ENCODE measurements at places on chromosomes 2 and 18. TPM values are rescaled to one million over a fixed set of nuclear protein-coding genes. Genes with fewer than 3 reads are reported as not detected.

GKN1 gene
- polyA plus RNA-seq = not detected

DNA sequence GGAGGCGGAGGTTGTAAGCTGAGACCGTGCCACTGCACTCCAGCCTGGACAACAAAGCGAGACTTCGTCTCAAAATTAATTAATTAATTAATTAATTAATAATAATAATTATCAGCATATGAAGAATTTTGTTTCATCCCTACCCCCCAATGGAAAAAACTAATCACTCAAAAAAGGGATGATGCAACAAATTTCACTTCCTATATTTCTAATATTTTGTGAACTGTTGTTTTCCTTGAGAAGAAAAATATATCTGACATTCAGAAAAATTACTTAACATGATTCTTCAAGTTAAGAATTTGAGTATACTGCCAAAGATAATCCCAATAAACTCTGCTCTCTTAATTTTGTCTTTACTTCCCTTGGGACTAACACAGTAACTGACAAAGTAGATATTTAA, 28.1 kb downstream of the EXOC6B start:
- no peak overlapping the region for H3K4me3 ChIP-seq
- no peak for DNase-seq
- no peak overlapping the region for H3K27ac ChIP-seq
- peaks cover 5% of the 10 kb centered on the region for H3K4me1 ChIP-seq

- DNase-seq = no peak
- no peaks in the 10 kb centered on the region for H3K4me1 ChIP-seq
- no peaks in the 10 kb centered on the region for H3K27me3 ChIP-seq
- no peak overlapping the region for H3K27ac ChIP-seq
- H3K4me3 ChIP-seq = no peak overlapping the region
These were observed 190.4 kb downstream of the MC4R start for GRCh38 chr18:60182223-60182622.

NT5C1B gene
- polyA plus RNA-seq = 0.61 TPM

DNA sequence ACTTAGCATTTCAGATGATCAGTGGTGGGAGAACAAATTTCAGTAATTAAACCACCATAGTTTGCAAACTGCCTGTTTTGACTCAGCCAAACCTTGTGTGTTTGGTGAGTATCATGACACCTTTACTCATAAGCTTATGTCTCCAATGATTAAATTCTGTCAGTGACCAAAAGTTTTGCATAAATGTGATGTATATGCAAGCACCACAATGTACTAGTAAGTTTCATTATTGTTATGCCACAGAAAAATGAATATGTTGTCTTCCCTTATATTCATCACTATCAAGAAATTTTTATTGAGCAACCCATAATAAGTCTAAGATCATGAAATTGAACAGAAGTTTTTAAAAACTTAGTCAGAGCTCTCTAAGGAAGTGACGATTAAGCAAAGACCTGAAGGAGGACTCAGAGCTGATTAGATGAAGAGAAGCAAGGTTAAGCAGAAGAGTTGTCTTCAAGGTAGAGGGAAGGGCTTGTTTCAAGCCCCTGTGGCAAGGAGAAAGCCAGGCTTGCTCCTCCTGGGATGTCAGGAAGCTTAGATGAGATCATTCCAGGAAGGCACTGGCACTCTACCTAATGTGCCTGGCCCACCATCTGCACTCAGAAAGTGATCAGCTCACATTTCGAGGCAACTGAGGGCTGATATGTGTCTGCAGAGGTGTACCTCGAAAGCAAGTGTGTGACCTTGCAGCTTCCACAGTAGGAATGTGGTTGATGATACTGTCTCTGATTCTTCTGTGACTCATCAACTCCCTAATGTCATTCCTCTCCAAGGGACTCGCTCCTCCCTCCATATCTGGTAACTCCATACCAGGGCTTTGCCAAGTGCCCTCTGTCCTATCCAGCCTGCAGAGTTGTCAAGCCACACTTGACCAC, 54.7 kb downstream of the KCTD18 start:
- no peak overlapping the region for H3K27ac ChIP-seq
- H3K36me3 ChIP-seq = no peaks in the 10 kb centered on the region
- no peaks in the 10 kb centered on the region for H3K4me1 ChIP-seq
- H3K4me3 ChIP-seq = no peak overlapping the region
- DNase-seq = no peak
- H3K27me3 ChIP-seq = no peaks in the 10 kb centered on the region

GRCh38 chr18:24470022-24470618, 9.7 kb downstream of the HRH4 start:
- H3K27me3 ChIP-seq = peaks cover 4% of the 10 kb centered on the region
- no peak overlapping the region for H3K4me3 ChIP-seq
- no peaks in the 10 kb centered on the region for H3K4me1 ChIP-seq
- H3K27ac ChIP-seq = no peak overlapping the region

DNA sequence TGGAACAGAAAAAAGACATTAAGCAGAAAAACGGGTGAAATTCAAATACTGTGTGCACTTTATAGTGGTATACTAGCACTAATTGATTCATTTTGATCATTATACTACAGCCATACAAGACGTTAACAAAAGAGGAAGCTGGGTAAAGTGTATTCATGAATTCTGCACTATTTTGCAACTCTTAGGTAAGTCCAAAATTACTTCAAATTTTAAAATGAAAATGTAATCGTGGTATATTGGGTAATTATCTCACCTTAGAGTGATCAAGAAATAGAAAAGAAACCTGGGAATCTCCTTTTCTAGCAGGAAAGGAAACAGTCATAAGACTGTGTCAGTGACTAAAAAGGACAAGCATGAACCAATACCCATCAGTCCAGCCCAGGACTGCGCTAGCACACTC, 5.4 kb downstream of the TGFBRAP1 start:
- peaks cover 10% of the 10 kb centered on the region for H3K27me3 ChIP-seq
- no peak for DNase-seq
- peaks cover 34% of the 10 kb centered on the region for H3K4me1 ChIP-seq
- no peak overlapping the region for H3K27ac ChIP-seq
- no peak overlapping the region for H3K4me3 ChIP-seq
- H3K36me3 ChIP-seq = no peaks in the 10 kb centered on the region

ERICH2 gene
- not detected for polyA plus RNA-seq

- H3K36me3 ChIP-seq = no peaks in the 10 kb centered on the region
- peaks cover 6% of the 10 kb centered on the region for H3K27me3 ChIP-seq
These were observed 14.0 kb downstream of the ALPG start for GRCh38 chr2:232420463-232421188.

DNA sequence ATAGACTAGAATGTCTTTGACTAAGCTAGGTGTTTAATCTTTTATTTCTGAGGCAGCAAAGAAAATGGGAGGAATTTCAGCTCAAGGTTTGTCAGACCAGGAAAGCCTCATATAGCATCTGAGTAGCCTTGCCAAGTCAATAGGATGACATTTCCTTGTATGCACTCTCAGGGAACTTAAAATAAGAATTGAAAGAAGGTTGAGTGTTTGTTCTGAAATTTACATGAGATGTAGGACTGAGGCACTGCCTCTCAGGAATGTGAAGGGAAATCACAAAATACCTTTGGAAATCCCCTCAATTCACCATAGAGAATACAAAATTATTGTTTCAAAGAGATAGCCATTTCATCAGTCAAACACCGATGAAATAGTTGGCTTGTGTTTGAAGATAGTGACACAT, 392.0 kb upstream of the NRP2 start:
- no peaks in the 10 kb centered on the region for H3K4me1 ChIP-seq
- no peaks in the 10 kb centered on the region for H3K36me3 ChIP-seq

DNA sequence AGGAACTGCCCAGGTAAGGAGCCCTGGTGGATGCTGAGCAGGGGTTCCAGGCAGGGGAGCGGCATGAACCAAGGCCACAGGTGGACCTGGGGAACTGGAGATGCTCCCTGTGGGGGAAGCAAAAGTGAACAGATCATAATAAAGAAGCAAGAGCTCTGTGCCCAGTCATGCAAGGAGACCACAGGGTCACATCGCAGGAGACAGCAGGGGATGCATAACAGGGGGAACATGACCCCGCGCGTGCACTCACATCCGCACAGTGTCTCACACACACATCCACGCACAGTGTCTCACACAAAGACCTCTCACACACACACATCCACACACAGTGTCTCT, 473.3 kb upstream of the HS6ST1 start:
- no peak overlapping the region for H3K27ac ChIP-seq
- H3K4me3 ChIP-seq = no peak overlapping the region
- no peaks in the 10 kb centered on the region for H3K36me3 ChIP-seq
- DNase-seq = no peak

- H3K27me3 ChIP-seq = no peaks in the 10 kb centered on the region
- H3K4me1 ChIP-seq = peaks cover 79% of the 10 kb centered on the region
- H3K4me3 ChIP-seq = no peak overlapping the region
- H3K36me3 ChIP-seq = peaks cover 9% of the 10 kb centered on the region
These were observed 11.6 kb downstream of the RAB12 start for GRCh38 chr18:8620845-8621244.

GRCh38 chr18:78856569-78857313, 122.9 kb upstream of the SALL3 start:
- H3K27me3 ChIP-seq = no peaks in the 10 kb centered on the region
- H3K4me3 ChIP-seq = no peak overlapping the region
- H3K4me1 ChIP-seq = no peaks in the 10 kb centered on the region

DNA sequence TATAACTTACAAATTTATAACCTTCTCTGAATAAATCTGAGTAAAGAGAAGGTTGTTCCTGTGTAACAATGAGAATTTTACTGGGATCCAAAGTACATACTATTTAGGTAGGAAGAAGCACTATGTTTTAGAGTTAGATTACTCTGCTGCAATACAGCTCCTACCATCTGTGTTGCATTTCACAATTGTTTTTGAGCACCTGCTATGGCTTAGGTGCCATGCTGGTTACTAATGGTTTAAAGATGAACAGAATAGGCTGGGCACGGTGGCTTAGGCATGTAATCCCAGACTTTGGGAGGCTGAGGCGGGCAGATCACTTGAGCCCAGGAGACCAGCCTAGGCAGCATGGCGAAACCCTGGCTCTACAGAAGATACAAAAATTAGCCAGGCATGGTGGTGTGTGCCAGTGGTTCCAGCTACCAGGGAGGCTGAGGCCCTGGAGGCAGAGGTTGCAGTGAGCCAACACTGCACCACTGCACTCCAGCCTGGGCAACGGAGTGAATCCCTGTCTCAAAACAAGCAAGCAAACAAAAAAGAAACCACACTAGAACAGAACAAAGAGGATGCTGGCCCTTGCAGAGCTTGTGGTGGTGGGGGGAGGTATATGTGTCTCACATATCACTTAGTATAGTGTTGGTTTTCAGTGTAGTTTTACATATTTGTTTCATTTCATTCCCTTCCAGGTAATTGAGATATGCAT, 56.7 kb downstream of the SPTBN1 start:
- DNase-seq = no peak
- no peak overlapping the region for H3K4me3 ChIP-seq
- H3K27me3 ChIP-seq = peaks cover 3% of the 10 kb centered on the region
- no peaks in the 10 kb centered on the region for H3K4me1 ChIP-seq

DNA sequence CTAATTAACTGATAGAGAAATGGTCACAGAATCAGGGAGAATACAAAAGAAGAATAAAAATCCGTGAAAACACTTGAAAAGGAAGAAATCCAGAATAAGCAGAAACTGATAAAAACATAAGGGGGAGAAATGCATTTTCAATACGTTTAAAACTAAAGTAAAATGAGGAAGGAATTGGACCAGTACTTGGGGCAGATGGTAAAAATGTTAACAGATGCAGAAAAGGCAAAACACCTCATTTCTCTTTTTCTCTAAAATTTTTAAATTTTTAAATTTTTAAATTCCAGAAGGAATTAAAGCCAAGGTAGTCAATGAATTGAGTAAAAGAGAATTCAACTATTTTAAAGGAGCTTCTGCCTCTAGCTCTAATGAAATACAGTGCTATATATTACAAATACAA, 353.9 kb downstream of the METTL4 start:
- H3K4me3 ChIP-seq = no peak overlapping the region
- H3K36me3 ChIP-seq = no peaks in the 10 kb centered on the region
- H3K27me3 ChIP-seq = peaks cover 6% of the 10 kb centered on the region
- no peak overlapping the region for H3K27ac ChIP-seq
- no peaks in the 10 kb centered on the region for H3K4me1 ChIP-seq

ARHGAP28 gene
- polyA plus RNA-seq = not detected

LOXHD1 gene
- polyA plus RNA-seq = not detected

- no peak for DNase-seq
- no peaks in the 10 kb centered on the region for H3K36me3 ChIP-seq
- H3K4me1 ChIP-seq = no peaks in the 10 kb centered on the region
These were observed 430.2 kb downstream of the MEIS1 start for GRCh38 chr2:66865161-66865560.

ITGAV gene
- polyA plus RNA-seq = 3.3 TPM

GRCh38 chr2:240745456-240745855, 53.8 kb downstream of the AQP12A start:
- H3K4me3 ChIP-seq = no peak overlapping the region
- no peaks in the 10 kb centered on the region for H3K36me3 ChIP-seq
- no peak for DNase-seq
- no peak overlapping the region for H3K27ac ChIP-seq

GRCh38 chr2:67896476-67896875, 166.3 kb downstream of the C1D start:
- no peaks in the 10 kb centered on the region for H3K27me3 ChIP-seq
- H3K4me1 ChIP-seq = no peaks in the 10 kb centered on the region
- H3K36me3 ChIP-seq = no peaks in the 10 kb centered on the region
- H3K27ac ChIP-seq = no peak overlapping the region
- no peak for DNase-seq

CASP8 gene
- 20.2 TPM for polyA plus RNA-seq

ASB18 gene
- not detected for polyA plus RNA-seq

DNA sequence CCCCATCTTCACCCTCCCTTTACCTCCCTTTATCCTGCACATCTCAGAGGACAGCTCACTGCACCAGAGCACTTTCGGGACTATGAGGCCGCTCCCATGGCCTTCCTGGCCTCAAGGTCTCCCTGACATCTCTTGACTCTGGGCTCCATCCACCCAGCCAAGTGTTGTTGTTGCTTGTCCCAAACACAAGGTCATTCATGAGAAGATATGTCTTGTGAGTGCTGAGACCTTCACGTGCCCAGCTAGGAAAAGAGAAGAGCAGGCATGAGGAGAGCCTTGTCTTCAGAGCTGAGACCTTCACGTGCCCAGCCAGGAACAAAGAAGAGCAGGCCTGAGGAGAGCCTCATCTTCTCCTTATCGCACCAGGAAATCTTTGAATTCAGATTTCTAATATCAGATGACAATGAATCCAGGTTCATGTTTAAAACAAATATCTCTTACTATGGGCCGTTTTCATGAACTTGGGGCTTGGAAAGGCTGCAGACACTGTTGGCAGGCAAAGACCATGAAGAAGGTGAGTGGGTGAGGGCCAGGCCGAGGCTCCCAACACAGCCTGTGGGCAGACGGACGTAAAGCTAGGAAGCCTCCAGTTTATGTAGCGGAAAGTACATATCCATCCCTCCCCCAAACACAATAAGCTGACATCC, 256.1 kb downstream of the NDUFA10 start:
- peaks cover 4% of the 10 kb centered on the region for H3K27me3 ChIP-seq
- H3K36me3 ChIP-seq = no peaks in the 10 kb centered on the region
- no peak for DNase-seq
- no peaks in the 10 kb centered on the region for H3K4me1 ChIP-seq
- H3K4me3 ChIP-seq = no peak overlapping the region

CTDSP1 gene
- polyA plus RNA-seq = 43.7 TPM

GRCh38 chr2:11771971-11772615, 25.7 kb downstream of the LPIN1 start:
- no peaks in the 10 kb centered on the region for H3K27me3 ChIP-seq
- H3K4me3 ChIP-seq = no peak overlapping the region
- DNase-seq = no peak
- peak overlapping the region; percentile 19 for H3K27ac ChIP-seq
- peaks cover 28% of the 10 kb centered on the region for H3K4me1 ChIP-seq
- H3K36me3 ChIP-seq = peaks cover 34% of the 10 kb centered on the region

GRCh38 chr2:126935774-126936173, 37.1 kb downstream of the TEX51 start:
- peak; percentile 26 for DNase-seq
- peaks cover 26% of the 10 kb centered on the region for H3K4me1 ChIP-seq
- no peaks in the 10 kb centered on the region for H3K36me3 ChIP-seq
- H3K4me3 ChIP-seq = no peak overlapping the region
- H3K27me3 ChIP-seq = peaks cover 23% of the 10 kb centered on the region
- peak overlapping the region; percentile 27 for H3K27ac ChIP-seq
